ENCODE measurements at places on chromosomes 3 and 15.

DNA sequence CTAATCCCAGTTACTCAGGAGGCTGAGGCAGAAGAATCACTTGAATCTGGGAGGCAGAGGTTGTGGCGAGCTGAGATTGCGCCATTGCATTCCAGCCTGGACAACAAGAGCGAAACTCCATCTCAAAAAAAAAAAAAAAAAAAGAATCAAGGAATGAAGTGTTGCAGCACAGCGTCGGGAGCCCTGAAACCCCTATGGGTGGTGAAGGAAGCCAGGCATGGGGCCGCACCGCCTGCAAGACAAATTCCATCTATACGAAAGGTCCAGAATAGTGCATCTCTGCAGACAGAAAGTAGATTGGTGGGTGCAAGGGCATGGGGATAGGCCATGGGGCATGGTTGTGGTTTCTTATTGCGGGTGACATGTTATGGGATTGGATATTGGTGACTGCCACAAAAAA, 98.6 kb upstream of the PRR20G start:
- DNase-seq = no peak

- DNase-seq = no peak
Observed at GRCh38 chr3:110519071-110519470, 552.5 kb upstream of the NECTIN3 start.

- DNase-seq = no peak
Observed at GRCh38 chr3:6912240-6912639, 51.3 kb downstream of the GRM7 start.

- DNase-seq = no peak
Observed at GRCh38 chr15:70863450-70864218, 9.7 kb upstream of the LARP6 start.

DNA sequence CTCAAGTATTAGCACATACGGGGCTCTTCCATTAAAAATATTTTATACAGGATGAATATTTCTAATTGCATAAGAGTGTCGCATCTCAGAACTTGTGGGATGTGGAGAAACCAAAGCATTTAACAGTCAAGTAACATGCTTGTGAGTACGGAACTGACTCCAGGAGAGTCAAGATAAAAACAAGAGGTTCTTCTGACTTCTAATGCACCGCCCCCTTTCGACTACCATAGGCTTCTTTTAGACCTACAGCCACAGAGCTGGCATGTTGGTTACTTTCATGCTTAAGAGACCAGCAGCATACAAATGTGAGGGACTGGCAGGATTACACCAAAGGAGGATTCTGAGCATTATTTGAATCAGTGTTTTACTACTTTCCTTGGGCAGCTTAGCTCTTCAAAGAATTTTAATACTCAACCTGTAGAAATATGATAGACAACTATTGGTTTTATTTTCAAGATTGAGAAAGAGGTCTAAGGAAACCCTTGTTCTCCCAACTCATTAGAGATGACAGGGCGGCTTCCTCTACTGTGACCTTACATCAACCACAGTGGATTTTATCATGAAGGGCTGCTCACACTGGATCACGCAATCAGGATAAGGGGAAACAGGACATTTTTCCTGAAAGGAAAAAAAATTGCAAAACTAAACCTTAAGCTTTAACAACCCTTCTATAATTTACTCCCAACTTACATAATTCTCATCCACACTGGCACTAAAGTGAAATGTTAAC, 14.0 kb downstream of the ETV5 start:
- no peak for DNase-seq

All from activated CD4-positive, CD25-positive, alpha-beta regulatory T cell (primary cell).